KG1 (cell line): ENCODE measurements at places on chromosomes 16 and 17.

- DNase-seq = no peak
Measured at GRCh38 chr16:13970708-13971422, 50.9 kb downstream of the ERCC4 start.

GRCh38 chr16:87505834-87506233 is 13.0 kb upstream of the ZCCHC14 start:
- no peak for DNase-seq

DNA sequence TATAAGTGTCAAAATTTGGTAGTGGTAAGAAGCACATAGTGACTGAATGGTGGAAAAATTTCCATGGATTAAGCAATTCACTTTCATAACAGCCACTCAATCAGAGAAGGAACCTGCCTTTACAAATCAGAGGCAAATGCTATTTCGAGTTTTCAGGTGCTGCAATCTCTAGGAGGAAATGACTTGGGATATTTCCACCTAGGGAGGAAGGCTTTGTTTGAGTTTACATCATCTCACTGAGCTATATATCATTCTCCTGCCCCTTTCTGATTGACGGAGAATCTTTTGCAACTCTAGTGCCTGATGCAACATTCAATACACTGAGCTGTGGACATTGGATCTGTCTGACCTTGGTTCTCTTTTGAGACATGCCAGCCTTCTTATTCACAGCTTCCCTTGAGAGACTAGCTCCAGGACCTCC is 26.3 kb downstream of the MARCHF10 start:
- DNase-seq = no peak

- no peak for DNase-seq
Measured at GRCh38 chr17:1607971-1608320, 20.7 kb downstream of the SLC43A2 start.

GRCh38 chr17:62713086-62713881 is 85.8 kb downstream of the MRC2 start:
- no peak for DNase-seq

GRCh38 chr17:37399265-37399803 is 7.3 kb downstream of the ACACA start:
- no peak for DNase-seq

- no peak for DNase-seq
Measured at GRCh38 chr17:306536-307294, 45.9 kb downstream of the RPH3AL start.

DNA sequence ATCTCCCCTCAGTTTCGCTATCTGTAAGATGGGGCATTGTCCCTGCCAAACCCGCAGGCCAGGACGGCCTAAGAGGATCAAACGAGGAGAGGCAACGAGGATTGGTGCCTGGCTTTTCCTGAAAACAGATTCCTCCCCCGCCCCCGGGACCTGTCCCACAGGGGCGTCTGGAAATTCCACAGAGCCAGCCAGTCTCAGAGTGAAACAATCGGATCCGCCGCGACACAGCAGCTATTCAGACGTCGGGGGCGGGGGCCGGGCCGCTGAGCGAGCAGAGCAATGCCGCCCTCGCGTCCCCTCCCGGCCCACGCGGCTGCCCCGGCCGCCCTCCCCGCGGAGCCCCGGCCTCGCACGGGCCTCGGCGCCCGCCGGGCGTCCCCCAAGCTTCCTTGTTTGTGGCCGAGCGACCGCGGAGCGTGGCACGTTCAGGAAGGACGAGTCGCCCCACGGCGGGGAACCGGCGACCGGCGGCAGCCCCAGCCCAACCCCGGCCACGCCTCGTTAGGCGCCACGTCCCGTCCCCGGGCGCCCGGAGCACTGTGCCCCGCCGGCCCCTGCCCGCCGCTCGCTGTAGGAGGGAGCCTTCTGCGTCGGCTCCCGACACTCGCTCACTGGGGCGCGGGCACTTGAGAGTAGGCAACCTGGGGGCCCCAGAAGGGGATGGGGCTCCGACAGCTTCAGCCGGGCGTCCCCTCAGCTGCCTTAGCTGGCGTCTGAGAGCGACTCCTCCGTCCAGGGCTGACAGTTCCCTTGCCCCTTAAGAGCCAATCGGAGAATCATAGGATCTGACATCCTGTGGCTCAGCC is 29.6 kb upstream of the PHOSPHO1 start:
- peak; percentile 38 for DNase-seq

GRCh38 chr17:62986549-62986948 is 20.5 kb downstream of the TANC2 start:
- DNase-seq = no peak

- DNase-seq = no peak
Measured at GRCh38 chr17:50222922-50223321, 21.5 kb upstream of the COL1A1 start.

DNA sequence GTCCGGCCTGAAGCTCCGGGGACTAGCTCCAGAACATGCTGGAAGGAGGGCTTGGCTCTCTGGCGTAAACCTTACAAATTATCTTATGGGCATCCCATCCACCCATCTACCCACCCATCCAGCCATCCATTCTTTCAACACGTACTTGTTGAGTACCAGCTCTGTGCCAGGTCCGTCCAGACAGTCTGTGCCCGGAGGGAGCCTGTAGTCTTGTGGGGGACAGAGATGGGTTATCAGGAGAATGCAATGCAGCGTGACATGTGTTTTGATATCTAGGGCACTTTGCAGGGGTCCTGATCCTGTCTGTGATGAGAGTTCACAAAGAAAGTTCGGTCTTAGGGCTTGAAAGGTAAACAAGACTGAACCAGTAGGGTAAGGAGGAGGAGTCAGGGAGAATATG is 4.1 kb upstream of the SLC13A2 start:
- no peak for DNase-seq

DNA sequence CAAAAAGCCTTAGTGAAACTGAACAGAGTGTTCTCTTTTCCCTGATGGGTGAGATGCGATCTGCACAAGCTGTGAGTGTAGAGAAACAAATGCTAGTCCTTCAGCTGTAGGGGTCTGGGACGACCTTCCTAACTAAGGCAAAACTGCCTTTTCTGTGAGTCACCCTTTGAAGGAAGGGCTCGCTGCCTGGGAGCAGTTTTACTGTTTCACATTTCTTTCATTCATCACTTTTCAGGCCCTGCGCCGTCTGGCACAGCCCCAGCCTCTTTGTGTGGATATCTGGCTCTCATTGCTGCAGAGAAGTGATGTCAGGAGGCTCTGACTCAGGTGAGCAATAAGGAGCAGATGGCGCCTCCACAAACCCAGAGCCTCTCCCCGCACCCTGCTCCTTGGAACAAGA is 57.4 kb downstream of the HS3ST3A1 start:
- no peak for DNase-seq
